Stimulated activated CD8-positive, alpha-beta memory T cell treated with anti-CD3 and anti-CD28 coated beads, Interleukin-15, amount 100 ng/mL, for 48 hours (primary cell): ENCODE measurements at places on chromosomes 6 and 20.

DNA sequence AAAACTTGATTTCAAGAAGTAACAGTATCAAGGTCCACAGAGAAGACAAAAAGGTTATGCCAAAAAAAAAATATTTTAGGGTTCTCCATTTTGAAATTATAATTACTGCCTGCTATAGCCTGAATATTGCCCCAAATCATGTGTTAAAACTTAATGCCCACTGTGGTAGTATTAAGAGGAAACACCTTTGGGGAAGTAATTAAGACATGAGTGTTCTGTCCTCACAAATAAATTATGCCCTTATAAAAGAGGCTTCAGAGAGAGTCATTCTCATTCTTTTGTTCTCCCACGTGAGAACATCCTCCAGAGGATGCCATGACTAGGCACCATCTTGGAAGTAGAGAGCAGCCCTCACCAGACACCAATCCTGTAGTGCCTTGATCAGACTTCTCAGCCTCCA, 66.2 kb downstream of the GMDS start:
- DNase-seq = no peak

DNA sequence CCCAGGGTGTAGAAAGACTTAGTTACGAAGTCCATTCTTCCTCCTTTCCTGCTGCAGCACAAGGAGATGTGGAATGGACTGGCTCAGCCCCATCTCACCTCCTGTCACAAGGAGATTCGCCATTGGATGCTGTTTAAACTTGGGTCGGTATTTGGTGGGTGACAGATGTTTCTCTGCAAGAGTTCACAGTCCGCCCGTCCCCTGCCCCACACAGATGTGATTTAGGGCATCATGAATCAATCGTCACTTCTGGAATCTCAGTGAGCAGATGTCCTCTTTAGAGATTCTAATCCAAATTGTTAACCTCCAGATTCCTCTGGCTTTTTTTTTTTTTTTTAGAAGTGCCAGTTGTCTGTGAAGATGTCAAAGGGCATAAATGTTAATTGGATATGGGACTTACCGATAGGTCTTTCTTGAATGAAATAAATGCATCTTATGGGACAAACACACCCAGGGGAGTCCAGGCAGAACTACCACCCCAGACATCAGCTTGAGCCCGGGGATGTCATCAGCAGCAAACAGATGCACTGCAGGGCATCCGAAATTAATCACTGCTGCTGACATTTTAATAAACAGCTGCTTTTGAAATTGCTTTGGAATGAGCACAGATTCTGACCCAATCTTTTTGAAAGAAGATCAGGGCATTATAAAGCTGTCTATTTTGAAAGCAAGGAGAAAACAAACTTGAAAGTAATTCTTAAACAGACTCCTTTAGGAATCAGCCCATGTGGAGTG, 117.6 kb upstream of the CDH4 start:
- no peak for DNase-seq

DNA sequence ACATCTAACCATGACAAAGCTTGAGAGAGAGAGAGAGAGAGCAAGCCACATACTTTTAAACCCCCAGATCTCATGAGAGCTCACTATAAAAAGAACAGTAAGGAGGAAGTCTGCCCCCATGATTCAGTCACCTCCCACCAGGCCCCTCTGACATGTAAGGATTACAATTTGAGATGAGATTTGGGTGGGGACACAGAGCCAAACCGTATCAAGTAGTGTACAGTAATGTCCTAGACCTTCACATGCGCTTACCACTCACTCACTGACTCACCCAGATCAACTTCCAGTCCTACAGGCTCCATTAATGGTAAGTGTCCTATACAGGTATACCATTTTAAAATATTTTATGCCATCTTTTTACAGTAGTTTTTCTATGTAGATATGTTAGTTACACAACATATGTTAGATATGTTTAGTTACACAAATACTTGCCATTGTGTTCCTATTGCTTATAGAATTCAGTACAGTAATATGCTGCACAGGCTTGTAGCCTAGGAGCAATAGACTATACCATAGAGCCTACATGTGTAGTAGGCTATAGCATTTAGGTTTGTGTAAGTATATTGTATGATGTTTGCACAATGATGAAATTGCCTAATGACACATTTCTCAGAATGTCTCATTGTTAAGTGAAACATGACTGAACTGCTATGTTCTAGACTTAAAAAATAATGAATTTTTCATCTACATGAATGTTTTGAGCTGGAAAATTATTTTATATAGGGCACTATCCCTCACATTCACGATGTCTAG, 11.7 kb downstream of the TSPYL1 start:
- no peak for DNase-seq

GRCh38 chr6:74609871-74610270, 596.0 kb downstream of the COL12A1 start:
- no peak for DNase-seq

DNA sequence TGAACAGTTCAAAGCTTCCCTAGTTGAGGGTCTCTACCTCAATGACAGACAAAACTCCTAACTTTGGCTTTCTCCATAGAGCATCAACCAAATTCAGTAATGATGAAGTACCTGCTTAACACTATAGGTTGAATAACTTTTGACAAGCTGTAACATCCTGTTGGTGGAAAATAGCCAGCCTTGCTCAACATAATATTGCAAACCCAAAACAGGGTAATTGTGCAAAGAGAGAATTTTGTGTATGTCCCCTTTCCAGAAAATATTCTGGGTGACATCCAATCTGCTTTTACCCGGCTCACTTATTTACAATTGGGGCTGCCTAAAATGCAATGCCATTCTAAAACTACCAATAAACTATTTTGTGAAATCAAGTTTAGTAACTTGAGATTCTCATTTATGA, 72.8 kb downstream of the ATXN1 start:
- DNase-seq = no peak

GRCh38 chr6:45377043-45377553, 636 bp downstream of the SUPT3H start:
- DNase-seq = no peak
